Endothelial cell of umbilical vein (primary cell): ENCODE measurements at places on chromosomes 1 and 21. TPM values are rescaled to one million over a fixed set of nuclear protein-coding genes. Genes with fewer than 3 reads are reported as not detected.
A peak's percentile ranks its signal among the peaks of the same experiment; 100 is the strongest.

- no peak for DNase-seq
These were observed 67.8 kb upstream of the LYPLAL1 start for GRCh38 chr1:219105893-219106292.

Gene SLC1A7
- total RNA-seq, result not detected in 2 replicates

Gene SIM2
- not detected in 2 replicates for total RNA-seq

DNA sequence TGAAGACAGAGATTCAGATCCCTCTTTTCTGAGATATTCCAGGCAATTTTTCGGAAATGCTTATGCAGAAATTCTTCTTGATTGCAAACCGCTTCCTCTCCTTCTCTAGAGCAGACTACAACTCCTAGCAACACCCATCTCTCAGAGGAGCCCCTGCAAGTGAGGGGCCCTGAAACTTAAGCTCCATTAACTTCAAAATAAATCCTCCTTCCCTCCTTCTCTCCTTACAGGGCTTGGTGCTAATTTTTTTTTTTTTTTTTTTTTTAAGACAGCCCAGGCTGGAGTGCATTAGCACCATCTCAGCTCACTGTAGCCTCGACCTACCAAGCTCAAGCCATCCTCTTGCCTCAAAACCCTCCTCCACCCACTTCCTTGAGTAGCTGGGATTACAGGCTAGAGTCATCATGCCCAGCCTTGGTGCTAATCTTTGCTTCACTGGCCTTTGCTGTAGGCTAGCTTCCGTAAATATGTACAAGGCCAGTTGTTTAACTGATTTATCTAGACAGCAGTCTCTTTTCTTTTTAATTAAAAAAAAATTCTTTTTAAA is 30.2 kb upstream of the SFPQ start:
- no peak for DNase-seq

- DNase-seq, result no peak
These were observed 87.3 kb upstream of the CD53 start for GRCh38 chr1:110785612-110786011.

DNA sequence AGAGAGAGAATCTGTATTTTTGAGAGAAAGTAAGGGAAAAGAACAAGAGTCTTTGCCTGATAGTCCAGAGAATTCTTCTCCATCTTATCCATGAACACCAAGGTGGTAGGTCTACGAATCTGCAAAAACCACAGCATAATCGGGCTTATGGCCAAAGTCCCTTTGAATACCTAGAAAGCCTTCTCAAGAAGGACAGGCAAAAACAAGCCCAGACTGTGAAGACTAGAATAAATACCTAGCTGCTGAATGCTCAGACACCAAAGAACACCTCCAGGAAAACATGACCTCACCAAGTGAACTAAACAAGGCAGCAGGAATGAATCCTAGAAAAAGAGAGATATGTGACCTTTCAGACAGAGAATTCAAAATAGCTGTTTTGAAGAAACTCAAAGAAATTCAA is 79.2 kb downstream of the HFM1 start:
- DNase-seq, result no peak

GRCh38 chr1:67440339-67440738 is 10.1 kb upstream of the SERBP1 start:
- peak; percentile 21 for DNase-seq

- no peak for DNase-seq
These were observed 264.0 kb upstream of the CAMK1G start for GRCh38 chr1:209319549-209319948.

Gene GRHL3
- not detected in 2 replicates for total RNA-seq

GRCh38 chr1:168164771-168165170 is 14.0 kb upstream of the TIPRL start:
- DNase-seq, result no peak

- DNase-seq, result no peak
These were observed 569.3 kb upstream of the ZRANB2 start for GRCh38 chr1:71650119-71650518.

Gene MYBPH
- total RNA-seq, result not detected in 2 replicates

Gene GCSAML
- not detected in 2 replicates for total RNA-seq

DNA sequence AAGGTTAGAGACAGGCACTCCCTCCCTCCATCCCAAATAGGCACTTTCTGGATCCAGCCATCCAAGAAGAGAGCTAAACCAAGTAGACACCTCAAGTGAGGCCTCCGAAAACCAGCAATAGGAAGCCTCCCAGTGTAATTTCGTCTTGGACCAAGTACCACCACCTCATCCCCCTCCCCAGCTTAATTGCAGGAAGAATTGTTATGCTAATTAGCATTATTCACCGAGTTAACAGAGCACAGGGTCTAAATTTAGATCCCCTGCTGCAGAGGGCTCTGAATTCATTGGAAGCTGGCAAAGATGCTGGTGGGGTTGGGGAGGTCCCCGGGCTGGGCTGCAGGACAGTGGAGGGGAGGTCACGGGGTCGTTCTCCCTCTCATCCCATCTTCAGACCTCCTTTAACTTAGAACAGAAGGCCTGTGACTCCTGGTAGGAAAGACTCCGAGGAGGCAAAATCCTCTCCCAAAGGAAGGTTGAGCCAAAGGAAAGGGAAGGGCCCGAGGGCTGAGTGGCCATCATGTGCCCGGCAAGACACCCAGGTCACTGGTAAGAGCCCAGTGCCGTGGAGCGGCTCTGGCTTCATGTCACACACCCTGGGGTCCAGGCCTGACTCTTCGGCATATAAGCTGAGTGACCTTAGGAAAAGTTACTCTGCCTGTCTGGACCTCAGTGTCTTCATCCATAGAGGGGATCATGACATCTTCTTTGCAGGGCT is 209.2 kb upstream of the GRIK3 start:
- DNase-seq, result no peak

GRCh38 chr1:179025975-179026812 is 500 bp downstream of the FAM20B start:
- peak; percentile 52 for DNase-seq

GRCh38 chr21:21187579-21187978 is 189.4 kb downstream of the NCAM2 start:
- no peak for DNase-seq

DNA sequence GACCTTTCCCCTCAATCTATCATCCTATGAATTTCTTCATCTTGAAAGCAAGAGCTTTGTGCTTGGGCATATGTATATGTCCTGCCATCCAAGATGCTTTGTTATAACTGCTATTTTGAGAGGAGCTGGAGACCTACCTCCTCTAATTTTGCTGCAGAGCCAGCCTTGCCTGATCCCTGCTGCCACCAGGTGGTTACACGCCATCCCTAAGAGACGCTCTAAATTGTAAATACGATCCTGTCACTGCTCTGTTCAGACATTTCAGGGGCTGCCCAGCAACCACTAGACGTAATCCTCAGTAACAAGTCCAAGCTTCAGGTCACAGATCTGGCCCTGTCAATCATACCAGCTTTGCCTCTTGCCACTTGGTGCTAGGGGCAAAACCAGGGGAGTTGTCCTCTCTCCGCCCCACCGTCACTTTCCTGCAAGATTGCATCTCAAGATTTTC is 32.9 kb downstream of the GPA33 start:
- DNase-seq, result no peak

GRCh38 chr1:32195972-32196823 is 4.2 kb upstream of the CCDC28B start:
- DNase-seq, result peak; percentile 12

- no peak for DNase-seq
These were observed 696.0 kb upstream of the CHRM3 start for GRCh38 chr1:238690415-238690814.

DNA sequence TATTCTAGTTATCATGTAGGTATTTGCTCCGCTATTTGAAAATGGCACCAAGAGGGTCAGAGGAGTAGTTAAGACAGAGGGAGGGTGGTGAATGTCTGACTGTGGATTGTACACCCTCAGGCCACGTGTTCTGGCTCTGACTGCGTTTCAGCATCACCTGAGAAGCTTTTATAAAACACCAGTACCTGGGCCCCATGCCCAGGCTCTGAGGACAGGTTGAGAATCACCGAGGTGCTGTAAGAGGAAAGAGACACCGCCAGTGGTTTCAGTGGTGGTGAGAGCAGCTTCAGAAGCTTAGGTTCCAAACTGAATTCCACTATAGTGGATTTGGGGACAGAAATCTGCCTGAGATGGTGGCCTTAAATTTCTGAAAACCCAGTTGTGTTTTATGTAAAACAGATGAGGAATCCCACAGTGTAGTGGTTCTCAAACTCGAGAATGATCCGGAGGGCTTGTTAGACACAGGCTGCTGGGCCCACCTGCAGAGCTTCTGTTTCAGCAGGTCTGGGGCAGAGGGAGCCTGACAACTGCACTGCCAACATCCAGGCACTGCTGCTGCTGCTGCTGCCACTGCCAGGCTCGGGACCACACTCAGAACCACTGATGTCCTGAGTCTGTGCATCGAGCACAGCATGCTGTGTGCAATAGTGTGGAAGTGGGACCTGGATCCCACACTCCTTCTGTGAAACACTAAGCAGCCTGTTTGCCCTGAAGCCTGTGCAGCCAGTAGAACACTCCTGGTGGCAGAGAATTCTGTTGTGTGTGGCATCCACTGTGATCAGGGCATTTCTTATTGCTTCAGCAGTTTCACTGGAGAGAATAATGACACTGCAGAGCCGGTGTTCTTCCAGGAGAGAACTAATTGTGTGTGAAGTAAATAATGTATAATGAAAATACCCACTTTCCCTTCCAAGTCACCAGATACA is 98.7 kb downstream of the SUSD4 start:
- DNase-seq, result no peak

- DNase-seq, result no peak
These were observed 3.8 kb downstream of the QSOX1 start for GRCh38 chr1:180158149-180159147.

Gene FCRL6
- not detected in 2 replicates for total RNA-seq

- DNase-seq, result no peak
These were observed 58.1 kb downstream of the CASZ1 start for GRCh38 chr1:10738061-10739058.

Gene RGS8
- not detected in 2 replicates for total RNA-seq

DNA sequence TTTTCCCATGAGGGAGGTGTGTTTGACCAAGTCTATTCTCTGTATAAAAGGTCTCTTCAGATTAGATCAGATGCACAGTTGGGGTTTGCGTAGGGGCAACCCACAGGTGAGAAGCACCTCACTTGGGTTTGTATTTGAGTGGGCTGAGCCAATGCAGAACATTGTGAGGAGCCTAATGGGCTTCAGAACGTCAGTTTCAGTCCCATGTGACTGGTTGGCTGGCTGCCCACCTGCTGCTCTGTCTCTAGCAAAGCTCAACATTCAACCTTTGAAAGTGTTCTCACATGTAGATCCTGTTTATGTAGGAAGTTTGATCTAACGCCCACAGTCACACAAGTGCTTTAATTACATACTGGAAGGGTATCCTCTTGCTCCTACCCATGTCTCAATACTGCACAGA is 105.5 kb downstream of the FASLG start:
- peak; percentile 67 for DNase-seq

DNA sequence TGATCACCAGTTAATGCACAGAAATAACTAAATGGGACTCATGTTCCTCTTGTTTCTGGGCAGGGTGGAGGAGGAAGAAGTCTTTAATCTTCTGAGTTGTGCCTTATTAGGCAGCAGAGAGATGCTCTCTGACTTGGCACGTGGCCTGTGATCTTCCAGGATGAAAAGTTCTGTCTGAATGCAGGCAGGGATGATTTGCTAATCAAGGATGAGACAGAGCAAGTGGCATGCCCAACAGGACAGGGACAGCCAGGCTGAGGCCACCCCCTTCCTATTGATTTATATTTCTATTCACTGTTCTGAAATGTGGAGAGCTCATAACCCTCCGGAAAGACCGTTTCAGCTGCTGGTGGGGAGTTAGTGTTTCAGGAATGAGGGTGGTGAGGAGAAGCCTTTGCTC is 477.8 kb upstream of the CAMK1G start:
- DNase-seq, result no peak

Gene OR2T27
- total RNA-seq, result not detected in 2 replicates

DNA sequence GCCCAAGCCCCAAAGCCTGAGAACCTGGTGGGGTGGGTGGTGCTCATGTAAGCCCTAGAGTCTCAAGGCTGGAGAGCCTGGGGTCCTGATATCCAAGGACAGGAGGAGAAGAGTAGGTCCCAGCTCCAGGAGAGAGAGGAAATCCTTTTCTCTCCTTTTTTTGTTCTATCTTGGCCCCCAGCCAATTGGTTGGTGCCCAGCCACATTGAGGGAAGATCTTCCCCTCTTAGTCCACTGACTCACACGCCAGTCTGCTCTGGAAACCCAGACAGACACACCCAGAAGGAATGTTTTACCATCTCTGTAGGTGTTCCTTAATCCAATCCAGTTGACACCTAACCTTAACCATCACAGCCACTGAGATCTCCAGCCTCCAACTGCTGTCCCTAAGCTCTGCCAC is 16.2 kb upstream of the LIN9 start:
- DNase-seq, result no peak
